ENCODE measurements at places on chromosomes 3 and 15. TPM values are rescaled to one million over a fixed set of nuclear protein-coding genes. Genes with fewer than 3 reads are reported as not detected.

GRCh38 chr3:102189541-102189940 lies 245.3 kb upstream of the ZPLD1 start:
- no peak for DNase-seq

The ECE2 gene
- total RNA-seq, result 3.7 TPM

- no peak for DNase-seq
These were observed 119.5 kb downstream of the TMEM108 start for GRCh38 chr3:133157716-133158115.

The MYRIP gene
- total RNA-seq, result 10.6 TPM

GRCh38 chr3:12427551-12427950 lies 56.7 kb upstream of the TSEN2 start:
- no peak for DNase-seq

The MYL3 gene
- total RNA-seq, result not detected

The CPNE9 gene
- 0.41 TPM for total RNA-seq

- DNase-seq, result no peak
These were observed 186.5 kb downstream of the ZNF385D start for GRCh38 chr3:21564531-21564930.

The DLL4 gene
- 4.1 TPM for total RNA-seq

The LPP gene
- total RNA-seq, result 6.5 TPM

- DNase-seq, result no peak
These were observed 75.5 kb downstream of the DAPK2 start for GRCh38 chr15:63970621-63971426.

DNA sequence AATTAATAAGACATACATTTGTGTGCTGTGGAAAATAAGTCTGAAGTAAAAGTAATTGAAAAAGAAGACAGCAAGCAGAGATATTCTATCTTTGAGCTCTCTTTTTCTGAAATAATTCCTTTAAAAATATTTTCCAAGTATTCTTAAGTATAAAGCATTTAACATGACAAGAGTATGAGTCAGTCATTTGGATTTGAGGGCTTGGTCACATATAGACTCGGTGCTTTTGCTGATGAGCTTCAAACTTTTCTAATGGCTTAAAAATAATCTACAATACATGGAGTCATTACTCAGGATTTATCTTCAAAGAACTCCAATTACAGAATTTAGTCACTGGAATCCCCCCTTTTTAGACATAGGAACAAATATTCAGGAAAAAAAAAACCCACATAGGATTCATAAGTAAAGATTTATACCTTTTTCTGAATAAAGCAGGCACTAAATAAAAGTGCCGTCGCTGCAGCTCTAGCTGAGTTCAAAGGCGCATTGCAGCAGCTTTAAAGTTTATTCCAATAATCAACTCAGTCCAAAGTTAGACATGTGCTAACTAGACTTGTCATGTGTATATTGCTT lies 147.5 kb downstream of the CTNNB1 start:
- DNase-seq, result no peak

DNA sequence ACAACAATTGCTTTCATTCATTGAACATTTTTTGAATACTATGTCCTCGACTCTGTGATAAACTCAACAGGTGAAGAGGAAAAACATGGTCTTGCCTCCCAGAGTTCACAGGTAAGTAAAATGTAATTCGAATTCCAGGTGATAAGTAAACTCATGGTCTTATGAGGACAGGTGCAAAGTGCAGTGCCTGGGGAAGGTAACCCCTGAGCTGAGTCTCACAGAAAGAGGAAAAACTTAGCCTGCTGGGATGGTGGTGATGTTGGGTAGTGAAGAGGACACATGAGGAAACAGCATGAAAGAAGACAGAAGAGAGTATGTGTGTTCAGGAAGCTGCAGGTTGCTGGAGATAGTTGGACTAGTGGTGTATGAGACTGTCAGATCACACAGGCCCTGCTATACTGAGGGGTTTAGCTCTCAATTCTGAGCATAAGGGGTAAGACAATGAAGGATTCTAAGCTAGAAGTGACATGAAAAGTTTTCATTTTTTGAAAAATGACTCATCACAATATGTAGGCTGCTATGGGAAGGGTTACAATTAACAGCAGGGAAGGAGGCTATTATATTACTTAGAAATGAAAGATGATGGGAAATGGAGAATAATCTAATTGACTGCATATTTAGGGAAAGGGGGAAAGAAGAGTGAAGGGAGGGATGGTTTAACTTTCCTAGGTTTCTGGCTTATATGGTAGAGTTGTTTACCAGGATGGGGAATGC lies 111.3 kb downstream of the ISL2 start:
- DNase-seq, result no peak

DNA sequence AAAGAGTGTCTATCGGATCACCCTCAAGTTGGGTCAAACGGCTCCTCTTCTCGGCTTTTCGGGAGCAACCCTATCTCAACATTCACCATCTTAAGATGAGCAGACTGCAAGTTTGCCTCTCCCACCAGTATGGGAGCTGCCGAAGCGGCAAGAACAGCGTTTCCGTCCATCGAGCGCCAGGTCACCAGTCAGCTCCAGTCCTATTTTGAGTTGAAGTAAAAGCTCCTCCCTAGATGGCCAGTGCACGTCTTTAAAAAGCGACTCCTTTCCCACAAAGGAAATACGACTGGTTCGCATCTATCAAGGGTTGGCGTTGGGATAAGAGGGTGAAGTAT lies 369 bp upstream of the U2SURP start:
- no peak for DNase-seq

The TBCCD1 gene
- total RNA-seq, result 32.2 TPM

The SPTBN5 gene
- 0.41 TPM for total RNA-seq

DNA sequence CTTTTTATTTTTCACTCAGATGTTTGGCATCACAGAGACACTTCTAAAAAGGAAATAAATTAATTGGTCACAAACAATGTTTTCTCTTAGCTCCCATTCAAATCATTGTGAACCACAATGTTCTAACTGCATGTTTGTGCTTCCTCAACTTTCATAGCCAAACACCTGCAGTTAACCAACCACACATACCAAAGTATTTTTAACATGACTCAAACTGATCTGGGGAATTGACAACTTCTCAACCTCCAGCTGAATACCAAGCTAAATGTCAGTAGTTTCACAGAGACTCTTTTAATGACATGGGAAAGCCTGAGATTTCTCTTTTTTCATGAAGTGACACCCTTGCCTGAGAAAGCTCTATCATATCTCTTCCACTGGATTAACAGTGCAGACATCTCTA lies 217.9 kb upstream of the MME start:
- no peak for DNase-seq

DNA sequence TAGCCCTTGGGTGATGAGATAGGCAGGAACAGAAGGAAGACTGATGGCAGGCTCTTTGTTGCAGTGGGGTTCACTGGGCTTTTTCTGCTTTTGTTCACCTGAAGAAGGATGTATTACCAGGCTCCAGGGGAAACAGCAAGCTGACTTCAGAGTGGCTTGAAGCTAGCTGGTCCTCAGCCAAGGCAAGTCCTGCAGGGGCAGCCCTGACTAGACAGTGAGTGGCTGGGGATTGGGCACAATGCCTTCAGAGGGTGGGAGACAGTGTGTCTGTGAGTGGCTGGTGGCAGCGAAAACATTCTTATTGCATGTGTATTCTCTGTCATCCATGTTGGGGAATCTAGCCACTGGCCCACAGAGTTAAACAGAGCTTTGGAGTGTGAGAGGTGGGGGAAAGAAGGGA lies 2.3 kb upstream of the TEX264 start:
- no peak for DNase-seq

The TMEM207 gene
- not detected for total RNA-seq

DNA sequence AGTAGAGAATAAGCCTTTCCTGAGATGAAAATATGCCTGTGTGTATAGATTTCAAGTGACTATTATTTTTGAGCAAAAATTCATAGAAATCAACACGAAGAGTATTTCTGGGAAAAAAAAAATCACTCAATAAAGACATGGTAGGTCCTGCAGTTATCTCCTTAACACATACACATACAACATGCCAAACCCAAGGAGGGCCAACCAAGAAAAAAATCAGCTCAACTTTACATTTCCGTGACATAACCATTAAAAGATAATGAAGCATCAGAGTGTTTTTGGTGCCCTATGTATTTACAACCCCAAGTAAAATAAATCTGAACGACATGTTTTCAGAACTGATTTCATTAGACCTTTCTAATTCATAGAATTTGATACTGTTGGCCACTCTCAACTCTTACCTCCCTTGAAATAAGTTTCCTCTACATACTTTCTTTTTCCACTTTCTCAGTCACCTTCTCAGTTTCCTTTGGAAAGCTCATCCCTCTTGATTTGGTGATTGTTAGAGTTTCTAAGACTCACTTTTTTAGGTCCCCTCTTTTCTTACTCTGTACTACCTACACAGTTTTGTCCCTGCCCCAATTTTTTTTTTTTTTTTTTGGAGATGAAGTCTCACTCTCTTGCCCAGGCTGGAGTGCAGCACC lies 162.3 kb downstream of the TBL1XR1 start:
- no peak for DNase-seq

- no peak for DNase-seq
These were observed 1.2 kb downstream of the SNX22 start for GRCh38 chr15:64152507-64153387.

- DNase-seq, result no peak
These were observed 57.0 kb upstream of the NR2E3 start for GRCh38 chr15:71753346-71753745.

The STRIT1 gene
- 0.82 TPM for total RNA-seq

GRCh38 chr3:170033489-170033888 lies 4.3 kb upstream of the GPR160 start:
- DNase-seq, result no peak

DNA sequence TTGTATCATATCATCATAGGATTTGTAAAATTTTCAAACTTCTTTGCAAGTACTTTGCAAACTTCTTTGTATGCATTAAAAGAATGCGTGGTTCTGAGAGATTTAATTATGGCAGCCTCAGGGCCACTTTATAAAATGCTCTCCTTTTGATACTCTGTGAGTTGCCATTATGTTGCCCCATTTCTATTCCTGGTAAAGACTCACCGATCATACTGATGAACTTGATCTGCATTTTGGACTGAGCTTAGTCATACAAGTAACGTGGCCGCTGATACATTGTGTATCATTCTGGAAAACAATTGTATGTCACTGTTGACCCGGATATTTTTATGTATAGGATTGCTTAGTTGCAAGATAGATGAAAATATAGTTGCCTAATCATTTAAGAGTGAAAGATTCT lies 38.8 kb downstream of the AKAP13 start:
- DNase-seq, result no peak

The CHST13 gene
- under 0.01 TPM for total RNA-seq

DNA sequence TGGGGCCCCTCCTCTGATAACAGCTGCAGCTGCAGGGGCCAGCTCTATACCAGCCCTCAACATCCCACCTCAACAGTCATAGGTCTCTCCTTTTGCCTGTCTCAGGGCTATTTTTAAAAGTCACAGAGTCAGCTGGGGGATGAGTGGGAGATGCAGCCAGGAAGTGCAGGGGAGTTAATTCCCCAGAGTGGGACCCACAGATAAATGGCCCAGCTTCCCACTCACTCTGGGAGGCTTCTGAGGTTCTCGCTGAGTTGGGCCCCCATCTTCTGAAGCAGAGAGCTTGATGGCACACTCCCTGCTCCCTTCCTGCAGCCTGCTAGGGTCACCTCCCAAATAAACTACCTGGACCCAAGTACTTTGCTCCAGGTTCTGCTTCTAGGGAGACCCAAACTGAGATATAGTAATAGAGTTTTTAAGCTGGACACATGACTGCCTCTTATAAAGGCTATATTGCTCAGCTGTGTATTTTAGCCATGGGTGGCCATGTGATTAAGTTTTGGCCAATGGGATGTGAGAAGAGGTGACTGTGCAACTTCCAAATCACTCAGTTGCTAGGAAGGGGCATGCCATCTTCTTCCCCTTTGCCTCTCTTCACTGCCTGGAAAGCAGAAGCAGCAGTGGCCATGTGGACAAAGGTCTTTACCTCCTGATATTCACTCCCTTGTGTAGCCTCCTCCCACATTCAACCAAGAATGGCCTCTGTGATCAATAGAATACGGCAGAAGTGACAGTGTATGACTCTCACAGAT lies 15.5 kb upstream of the VIPR1 start:
- DNase-seq, result no peak

- DNase-seq, result no peak
These were observed 62.8 kb upstream of the HERC1 start for GRCh38 chr15:63896336-63897115.

The KCNMB2 gene
- total RNA-seq, result 15.1 TPM

The KLF15 gene
- total RNA-seq, result 2.0 TPM

The AHSG gene
- total RNA-seq, result not detected

The ISL2 gene
- total RNA-seq, result not detected

GRCh38 chr3:147886879-147887278 lies 477.7 kb downstream of the ZIC1 start:
- no peak for DNase-seq

DNA sequence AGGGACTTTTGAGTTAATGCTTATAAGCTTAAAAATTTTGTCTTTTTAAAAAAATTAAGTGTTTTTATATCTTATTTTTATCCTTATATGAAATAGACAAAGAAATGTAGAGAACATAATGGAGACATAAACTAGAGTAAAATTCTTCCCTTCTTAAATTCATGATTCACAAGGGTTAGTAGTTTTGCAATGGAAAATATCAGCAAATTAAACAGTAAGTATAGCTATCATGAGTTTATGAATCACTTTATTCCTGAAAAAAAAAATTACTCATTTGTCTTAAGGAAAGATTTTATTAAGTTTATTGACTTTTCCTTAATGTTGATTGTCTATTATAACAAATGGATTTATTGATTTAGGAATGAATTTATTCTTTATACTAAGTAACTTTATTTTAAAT lies 4.3 kb downstream of the ATP6V1A start:
- DNase-seq, result no peak

Data from frontal cortex (tissue), 4 donors.